ENCODE measurements at places on chromosomes 12 and 14. TPM values are rescaled to one million over a fixed set of nuclear protein-coding genes. Genes with fewer than 3 reads are reported as not detected.

DNA sequence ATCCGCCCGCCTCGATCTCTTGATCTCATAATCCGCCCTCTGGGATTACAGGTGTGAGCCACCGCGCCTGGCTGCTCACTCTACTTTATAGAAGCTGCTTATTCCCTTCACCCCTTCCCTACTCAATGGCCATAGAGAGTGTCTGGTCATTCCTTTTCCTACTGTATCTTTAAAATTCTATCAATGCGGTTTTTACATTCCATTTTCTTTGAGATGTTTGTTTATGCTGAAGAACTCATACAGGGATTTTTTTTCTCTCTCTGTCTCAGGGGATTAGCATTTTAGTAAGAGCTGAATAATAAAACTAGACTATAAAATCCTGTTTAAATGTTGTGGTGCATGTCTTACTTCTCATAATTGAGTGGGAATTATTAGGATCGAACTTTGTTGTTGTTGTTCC lies 218.6 kb upstream of the FOXN3 start:
- H3K4me1 ChIP-seq, result no peaks in the 10 kb centered on the region
- H3K36me3 ChIP-seq, result no peaks in the 10 kb centered on the region
- no peaks in the 10 kb centered on the region for H3K27me3 ChIP-seq
- no peak for DNase-seq
- no peak overlapping the region for H3K27ac ChIP-seq
- H3K4me3 ChIP-seq, result no peak overlapping the region

GRCh38 chr14:70188659-70189455 lies at the start of gene SLC8A3:
Gene SLC8A3, minus strand, starts transcription at chr14:70188951. Its CDS starts 20,529 bp downstream, at chr14:70168422.
- H3K36me3 ChIP-seq, result no peaks in the 10 kb centered on the region
- no peak for DNase-seq
- no peak within 1 kb of the TSS for H3K27ac ChIP-seq

- no peak overlapping the region for H3K4me3 ChIP-seq
- no peak overlapping the region for H3K27ac ChIP-seq
- H3K27me3 ChIP-seq, result no peaks in the 10 kb centered on the region
- H3K4me1 ChIP-seq, result no peaks in the 10 kb centered on the region
- no peaks in the 10 kb centered on the region for H3K36me3 ChIP-seq
- no peak for DNase-seq
Observed at GRCh38 chr14:24974591-24975374, 75.2 kb downstream of the STXBP6 start.

DNA sequence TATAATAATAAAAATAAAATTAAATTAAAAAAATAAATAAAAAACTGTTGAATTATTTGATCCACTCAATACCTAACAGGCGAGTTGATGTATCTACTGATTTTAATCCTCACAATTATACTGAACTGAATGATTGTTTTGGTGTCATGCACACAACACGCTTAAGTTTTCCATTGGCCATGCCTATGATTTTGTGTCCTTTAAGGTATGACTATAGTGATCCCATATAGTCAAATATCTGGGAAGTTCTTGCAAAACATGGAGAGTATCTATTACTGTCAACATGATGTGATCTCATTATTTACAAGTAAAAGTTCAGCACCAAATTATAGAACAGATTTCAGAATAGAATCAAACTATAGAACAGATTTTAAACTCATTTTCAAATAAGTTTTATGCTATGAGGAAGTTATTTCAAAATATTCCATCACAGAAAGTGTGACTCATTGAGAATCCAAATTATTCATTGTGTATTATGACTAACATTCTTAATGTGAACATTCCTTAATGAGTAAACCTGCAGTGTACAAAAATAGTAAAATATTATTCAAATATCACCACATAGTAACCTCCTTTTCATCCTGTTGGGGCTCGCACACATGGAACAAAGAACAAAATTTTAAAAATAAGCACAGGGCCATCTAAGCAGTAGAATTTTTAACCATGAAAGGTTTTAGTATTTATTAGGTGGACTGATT lies 190.4 kb downstream of the SLC25A21 start:
- no peak overlapping the region for H3K27ac ChIP-seq
- H3K27me3 ChIP-seq, result no peaks in the 10 kb centered on the region
- H3K4me1 ChIP-seq, result no peaks in the 10 kb centered on the region

GRCh38 chr14:20262642-20263128 lies 23.6 kb downstream of the OR11H4 start:
- no peaks in the 10 kb centered on the region for H3K4me1 ChIP-seq
- H3K27ac ChIP-seq, result no peak overlapping the region
- no peak overlapping the region for H3K4me3 ChIP-seq
- DNase-seq, result no peak
- H3K27me3 ChIP-seq, result no peaks in the 10 kb centered on the region

DNA sequence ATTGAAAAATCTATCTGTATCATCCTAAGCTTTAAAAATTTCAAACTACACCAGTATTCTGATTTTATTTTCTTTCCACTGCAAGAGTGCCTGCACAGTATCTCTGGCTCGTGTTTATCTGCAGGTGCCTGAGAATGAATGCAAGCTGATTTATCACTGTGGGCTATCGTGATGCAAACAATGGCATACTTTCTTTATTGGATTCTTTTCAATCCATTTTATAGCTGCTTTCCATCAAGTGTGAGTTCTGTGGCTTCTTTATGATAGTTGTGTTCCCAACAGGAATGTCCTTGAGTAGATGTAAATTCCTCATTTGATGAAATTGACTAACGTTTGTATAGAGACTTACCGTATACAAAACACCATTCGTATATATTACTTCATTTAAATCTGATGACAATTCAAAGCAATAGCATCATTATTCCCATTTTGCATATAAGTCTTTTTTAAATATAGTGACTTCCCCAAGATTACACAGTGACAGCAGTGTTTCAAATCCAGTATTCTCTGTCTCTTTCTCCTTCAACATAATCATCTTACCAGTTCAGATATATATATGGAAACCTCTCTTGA lies 160.3 kb upstream of the ABCD2 start:
- no peak overlapping the region for H3K4me3 ChIP-seq
- no peak for DNase-seq
- peak overlapping the region; percentile 54 for H3K27ac ChIP-seq
- peaks cover 34% of the 10 kb centered on the region for H3K4me1 ChIP-seq

- H3K27me3 ChIP-seq, result no peaks in the 10 kb centered on the region
- H3K4me1 ChIP-seq, result no peaks in the 10 kb centered on the region
- no peaks in the 10 kb centered on the region for H3K36me3 ChIP-seq
- H3K4me3 ChIP-seq, result no peak overlapping the region
- DNase-seq, result no peak
Observed at GRCh38 chr12:107558141-107558815, 127.3 kb upstream of the PWP1 start.

Gene M6PR
- 69.2 TPM for polyA plus RNA-seq

Gene TCTN1
- polyA plus RNA-seq, result 8.7 TPM

Gene RNASE7
- 0.10 TPM for polyA plus RNA-seq
